T-helper 17 cell (primary cell): ENCODE measurements at places on chromosomes 5 and 9.

DNA sequence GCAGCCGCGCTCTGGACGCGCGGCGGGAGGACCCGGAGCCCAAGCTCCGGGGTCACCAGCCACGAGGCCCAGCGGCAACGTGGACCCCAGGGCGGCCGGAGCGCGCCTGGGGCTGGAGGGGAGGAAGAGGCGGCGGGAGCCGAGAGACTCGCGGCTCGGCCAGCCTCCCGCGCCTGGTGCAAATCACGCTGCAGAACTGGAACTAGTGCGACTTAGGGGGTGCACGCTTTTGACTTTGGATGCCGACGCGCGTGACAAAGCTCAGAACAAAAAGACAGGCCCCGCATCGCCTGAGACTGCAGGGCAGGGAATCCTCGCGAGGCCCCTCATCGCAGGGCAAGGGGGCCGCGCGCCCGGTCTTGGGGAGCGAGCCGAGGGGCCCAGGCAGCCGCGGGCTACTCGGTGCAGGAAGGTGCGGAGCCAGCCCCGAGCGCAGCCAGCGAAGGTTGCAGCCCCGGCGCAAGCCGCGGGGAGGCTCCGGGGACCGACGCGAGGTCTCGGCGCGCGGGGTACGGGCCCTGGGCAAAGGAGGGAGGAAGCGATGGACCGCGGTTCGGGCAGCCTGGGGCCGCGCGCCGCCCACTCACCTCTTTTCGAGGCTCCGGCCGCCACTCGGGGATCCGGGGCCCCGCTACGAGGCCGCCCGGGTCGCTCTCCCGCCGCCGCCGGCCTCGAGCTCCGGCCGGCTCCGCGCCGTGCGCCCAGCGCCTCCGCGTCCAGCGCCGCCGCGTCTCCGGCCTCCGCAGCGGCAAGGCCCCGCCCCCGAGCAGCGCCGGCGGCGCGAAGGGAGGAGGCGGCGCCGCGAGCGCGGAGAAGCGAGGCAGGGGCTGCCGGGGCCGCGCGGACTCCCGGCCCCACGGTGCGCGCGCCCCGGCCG lies at the start of gene GOLM1:
GOLM1 (minus strand) TSS at position 735 of the 877 bp plus-strand sequence. CDS start 20,238 bp downstream, outside the sequence.
- no peak for DNase-seq

DNA sequence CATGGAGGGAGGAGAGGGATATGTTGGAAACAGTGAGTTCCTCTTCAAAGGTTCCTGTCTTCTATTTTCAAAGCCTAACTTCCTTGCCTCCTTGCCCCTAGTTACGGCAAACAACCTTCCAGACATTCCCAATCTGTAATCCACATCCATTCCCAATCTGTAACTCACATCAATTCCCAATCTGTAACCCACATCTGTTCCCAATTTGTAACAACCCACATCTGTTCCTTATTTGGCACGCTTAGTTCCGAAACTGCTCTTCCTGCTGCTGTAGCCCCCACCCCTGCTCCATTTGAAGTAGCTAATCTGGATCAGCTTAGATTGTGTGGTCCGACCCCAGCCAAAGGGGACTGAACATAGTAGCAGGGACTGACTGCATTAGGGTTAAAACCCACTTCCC lies 23.9 kb upstream of the IDNK start:
- DNase-seq, result no peak

DNA sequence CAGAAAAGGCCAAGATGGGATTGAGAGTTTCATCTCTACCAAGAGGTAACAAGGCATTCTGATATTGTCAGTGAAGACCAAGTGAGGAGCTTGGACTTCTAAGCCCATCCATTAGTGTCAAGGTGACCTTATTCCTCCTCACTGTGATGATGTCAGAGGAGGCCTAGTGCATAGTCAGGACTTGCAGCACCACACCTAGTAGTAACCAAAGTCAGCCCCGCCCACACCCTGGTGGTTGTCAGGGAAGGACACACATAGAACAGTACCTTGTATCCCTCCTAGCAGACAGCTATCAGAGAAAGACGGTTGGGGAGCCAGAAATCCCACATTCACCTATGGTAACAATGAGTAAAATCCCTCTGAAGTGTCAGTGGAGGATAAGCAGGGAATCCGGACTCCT lies 111.7 kb downstream of the AP3B1 start:
- DNase-seq, result no peak

- DNase-seq, result no peak
Measured at GRCh38 chr9:14018081-14018480, 295.9 kb downstream of the NFIB start.

DNA sequence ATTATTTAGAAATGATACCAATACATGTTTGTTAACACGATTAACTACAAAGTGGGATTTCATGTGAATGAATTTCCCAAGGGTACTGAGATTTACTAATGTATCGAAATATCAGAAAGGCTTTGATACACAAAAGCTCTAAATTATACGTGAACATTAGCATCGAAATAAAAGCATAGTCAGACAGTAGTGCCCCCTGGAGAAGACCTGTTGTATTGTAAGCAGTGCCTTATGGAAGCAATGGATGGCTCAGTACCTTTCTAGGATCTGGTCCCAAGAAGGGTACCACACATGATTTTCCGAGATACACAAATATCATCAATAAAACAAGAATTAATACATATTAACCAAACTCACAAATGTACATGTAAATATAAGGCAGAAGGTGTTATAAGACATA lies 153.8 kb downstream of the CDH12 start:
- no peak for DNase-seq

DNA sequence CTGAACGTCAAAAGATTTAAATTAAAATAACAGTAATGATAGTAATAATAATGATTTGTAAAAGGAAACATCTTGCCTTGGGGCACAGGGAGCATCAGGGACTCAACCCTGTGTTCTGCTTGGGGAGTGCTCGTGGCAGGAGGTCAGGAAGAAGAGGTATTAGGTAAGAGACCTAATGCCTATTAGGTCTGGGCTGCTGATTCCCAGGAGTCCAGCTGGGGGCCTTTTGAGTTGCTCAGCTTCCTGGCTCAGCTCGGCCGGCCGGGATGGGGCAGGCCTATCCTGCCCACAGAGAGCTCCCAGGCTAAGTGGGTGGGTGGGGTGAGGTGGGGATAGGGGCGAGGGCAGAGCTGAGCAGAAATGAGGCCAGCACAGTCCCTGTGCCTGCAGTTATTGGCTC lies 17.5 kb downstream of the LMX1B start:
- no peak for DNase-seq

DNA sequence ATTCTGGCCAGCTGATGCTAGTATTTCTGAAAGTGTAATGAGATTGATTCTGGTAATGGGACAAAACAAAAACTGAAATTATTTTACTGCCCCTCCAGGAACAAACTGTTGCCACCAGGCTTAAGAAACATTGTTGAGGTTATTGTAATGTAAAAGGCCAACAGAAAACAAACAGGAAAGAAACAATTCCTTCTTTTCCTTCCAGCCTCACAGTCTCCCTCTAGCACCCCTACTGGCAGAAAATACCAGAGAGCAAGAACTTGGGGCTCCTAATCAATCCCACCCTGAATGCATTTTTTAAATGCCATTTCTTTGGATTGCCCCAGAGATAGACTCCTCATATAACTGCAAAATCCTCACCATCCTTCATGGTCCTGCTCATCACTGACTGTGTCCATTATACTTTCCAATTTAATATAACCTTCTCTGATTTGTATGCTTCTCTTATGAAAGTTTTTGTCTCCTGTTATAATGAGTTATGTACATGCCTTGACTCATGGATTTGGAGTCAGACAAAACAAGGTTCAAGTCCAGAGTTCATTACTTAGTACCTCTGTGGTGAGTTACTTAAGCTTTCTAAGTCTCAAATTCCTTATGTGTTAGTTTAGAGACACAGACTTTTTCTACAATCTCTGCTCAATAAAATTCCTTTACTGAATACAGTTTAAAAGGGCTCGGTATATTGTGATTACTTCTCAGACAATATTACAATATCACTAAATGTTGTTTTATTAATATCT lies 157.9 kb upstream of the FBN2 start:
- no peak for DNase-seq

GRCh38 chr9:5579881-5580280 lies 49.0 kb upstream of the RIC1 start:
- no peak for DNase-seq

GRCh38 chr5:172450861-172451695 lies 3.2 kb downstream of the SH3PXD2B start:
- DNase-seq, result peak; percentile 21

GRCh38 chr9:89745601-89746376 lies 141.0 kb downstream of the GADD45G start:
- no peak for DNase-seq

DNA sequence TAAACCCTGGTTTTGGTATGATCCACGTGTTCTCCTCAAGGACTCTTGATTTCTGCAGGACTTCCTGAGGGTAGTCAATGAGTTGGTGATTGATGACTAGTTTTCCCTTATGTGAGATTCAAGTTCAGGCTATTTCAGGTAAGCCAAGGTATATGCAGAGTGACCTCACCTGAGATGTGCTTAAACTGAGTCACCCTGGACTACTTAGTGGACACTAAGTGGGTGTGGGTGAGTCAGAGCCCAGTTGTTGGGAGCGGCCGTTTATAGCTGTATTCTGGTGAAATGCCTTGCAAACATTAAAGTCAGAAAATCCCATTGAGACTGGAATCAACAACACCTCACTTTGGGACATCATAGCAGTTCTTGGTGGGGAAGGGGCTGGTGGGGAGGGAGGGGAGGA lies 62.9 kb downstream of the SLC28A3 start:
- no peak for DNase-seq

GRCh38 chr9:87606841-87607521 lies 109.3 kb downstream of the DAPK1 start:
- DNase-seq, result no peak

DNA sequence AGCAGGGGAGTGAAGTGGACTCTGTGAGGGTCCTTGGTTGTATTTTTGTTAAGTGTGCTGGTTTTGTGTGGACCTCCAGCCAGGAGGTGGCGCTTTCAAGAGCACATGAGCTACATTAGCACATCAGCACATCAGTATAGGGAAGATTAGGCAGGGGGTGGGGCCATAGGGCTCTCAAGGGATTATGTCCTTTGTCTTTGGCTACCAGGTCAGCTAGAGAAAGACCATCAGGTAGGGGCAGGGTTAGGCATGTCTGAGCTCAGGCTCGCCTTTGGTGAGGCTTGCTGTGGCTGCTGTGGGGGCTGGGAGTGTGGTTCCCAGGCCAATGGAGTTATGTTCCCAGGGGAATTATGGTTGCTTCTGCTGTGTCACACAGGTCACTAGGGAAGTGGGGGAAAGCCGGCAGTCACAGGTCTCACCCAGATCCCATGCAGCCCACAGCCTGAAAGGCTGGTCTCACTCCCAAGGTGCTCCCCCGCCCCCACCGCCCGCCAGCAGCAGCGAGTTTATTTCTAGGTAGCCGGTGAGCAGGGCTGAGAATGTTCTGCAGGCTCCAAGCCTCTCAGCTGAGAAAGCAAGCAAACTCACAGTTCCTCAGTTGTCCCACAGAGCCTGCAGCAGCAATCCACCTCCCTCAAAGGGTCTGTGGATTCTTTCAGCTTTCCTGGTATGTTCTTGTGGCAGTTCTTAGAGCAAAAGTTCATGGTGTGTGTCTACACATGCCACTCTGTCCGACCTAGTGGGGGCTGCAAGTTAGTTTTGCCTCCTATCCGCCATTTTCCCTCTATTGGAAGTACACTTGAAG lies 13.7 kb downstream of the OR1J1 start:
- no peak for DNase-seq

DNA sequence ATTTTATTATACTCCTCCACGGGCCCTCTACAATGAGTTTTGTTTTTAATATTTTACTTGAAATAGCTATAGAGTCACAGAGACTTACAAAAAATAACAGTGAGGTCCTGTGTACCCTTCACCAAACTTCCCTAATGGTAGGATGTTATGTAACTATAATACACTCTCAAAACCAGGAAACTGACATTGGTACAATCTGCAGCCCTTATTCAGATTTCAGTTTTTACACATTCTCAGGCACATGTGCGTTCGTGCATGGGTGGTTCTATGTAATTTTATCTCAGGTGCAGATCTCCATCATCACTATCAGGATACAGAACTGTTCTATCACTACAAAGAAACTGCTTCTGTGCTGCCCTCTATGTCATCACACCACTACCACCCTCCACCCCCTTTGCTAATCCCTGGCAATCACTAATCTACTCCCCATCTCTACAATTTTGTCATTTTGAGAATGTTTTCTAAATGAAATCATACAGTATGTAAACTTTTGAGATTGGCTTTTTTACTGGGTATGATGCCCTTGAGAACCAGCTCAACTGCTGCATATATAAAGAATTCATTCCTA lies 16.4 kb downstream of the RAB14 start:
- no peak for DNase-seq

- no peak for DNase-seq
Measured at GRCh38 chr5:116759860-116760640, 185.4 kb upstream of the SEMA6A start.

- no peak for DNase-seq
Measured at GRCh38 chr9:114431770-114432169, 44.0 kb upstream of the AKNA start.

GRCh38 chr5:14742498-14742897 lies 78.0 kb downstream of the OTULIN start:
- no peak for DNase-seq

DNA sequence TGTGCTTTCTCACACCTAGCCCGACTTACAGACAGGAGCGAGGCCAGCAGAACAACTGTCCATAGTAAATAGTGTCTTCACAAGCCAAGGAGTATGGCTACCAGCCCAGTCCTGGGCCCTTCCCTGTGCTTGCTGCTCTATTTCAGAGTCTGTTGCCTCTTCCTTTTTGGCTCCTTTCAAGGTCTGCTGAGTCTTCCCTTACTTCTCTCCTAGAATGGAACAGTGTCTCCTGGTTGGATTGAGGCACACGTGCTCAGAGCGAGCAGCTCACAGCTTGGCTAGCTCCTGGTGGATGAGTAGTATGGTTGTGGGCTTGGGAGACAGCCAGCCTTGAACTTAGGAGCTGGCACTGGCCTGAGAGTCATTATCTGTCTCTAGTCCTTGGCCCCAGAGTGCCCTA lies 72.8 kb downstream of the TLE4 start:
- DNase-seq, result no peak

DNA sequence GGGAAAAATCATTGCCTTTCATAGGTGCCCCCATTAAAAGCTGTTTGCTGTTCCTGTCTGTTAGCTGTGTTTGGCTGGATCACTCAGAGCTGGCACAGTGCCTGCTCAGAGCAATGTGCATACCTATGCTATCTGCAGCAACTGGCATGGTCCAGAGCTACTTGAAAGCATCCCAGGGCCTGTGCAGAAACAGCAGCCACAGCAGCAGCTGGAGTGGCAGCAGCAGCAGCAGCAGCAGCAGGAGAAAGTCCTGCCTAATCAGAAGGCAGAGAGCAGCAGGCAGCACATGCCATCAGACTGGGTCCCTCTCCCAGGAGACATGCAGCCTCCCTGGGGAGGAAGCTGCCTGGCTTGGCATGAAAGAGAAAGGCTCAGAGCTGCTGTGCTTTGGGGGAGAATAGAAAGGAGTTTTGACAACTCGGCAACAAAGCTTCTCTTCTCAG lies 243.8 kb upstream of the WWC1 start:
- DNase-seq, result no peak
